ENCODE measurements at places on chromosomes 16 and 17.

- DNase-seq, result no peak
These were observed 142.3 kb downstream of the IRX5 start for GRCh38 chr16:55072976-55073375.

- DNase-seq, result no peak
These were observed 1.2 kb downstream of the EVI2A start for GRCh38 chr17:31320241-31320640.

DNA sequence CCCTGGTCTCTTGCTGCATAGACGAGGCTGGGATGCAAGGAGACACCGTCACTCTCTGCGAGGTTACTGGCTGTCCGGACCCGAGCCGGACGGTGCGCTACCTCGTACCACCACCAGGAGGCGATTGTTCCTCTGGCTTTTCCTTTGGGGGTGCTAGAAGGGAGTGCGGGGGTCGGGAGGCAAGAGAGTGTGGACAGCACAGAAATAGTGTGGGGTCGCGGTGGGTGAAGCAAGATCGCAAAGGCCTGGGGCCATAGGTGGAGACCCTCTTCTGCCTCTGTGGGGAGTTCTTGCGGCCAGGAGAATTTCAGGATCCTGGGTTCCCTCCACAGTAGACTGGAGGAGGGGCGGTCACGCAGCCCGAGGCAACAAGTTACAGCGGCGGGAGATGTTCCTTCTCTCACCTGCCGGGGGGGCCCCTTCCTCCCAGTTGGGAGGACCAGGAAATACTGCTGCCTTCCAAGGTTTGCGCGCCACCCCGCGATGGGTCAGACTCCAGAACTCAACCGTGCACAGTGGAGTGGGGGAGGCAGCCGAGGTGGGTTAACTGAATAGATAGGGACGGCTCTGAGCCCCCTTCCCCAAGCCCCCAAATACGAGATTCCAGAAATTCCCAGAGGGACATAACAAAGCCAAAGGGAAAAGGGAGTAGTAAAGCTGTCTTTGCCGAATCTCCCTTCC is 6.9 kb downstream of the PHOSPHO1 start:
- no peak for DNase-seq

DNA sequence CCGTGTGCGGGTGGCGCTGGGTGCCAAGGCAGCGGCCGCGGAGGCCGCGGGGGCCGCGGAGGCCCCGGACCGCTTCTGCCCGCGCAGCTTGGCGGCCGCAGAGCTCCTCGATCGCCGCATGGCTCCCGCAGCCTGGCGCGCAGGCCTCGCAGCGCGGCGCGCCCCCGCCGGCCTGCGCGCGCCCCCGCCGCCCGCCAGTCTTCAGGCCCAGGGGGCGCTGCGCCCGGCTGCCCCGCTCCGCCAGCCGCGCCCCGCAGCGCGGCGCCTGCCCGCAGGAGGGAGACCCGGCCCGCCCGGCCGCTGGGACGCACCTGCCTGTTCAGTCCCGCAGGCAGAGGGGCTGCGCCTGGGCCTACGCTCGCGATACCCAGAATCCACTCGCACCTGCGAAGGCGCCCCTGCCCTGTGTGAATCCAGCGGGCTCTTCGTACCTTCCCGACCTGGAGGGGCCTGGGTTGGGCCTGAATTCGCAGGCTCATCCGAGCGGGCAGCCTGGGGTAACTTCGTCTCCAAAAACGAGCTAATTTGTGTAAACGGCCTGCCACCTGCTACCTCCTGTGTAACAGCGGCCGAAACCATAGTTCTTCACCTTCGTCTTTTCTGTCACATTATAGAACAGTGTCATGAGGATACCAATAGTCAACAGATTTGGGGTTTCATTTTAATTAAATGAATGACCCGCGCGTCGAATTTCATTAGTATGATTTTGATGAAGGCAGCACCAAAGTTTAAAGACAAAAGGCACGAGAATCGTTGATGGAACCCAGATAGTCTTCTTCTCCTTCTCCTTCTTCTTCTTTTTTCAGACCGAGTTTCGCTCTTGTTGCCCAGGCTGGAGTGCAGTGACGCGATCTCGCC is at the start of gene CENPV:
TSS of gene CENPV (minus strand) at position 153 of the 858 bp plus-strand sequence. CDS start at position 120, 33 bp downstream.
- DNase-seq, result peak; percentile 54

GRCh38 chr16:86157616-86158247 is 258.8 kb downstream of the IRF8 start:
- DNase-seq, result no peak

DNA sequence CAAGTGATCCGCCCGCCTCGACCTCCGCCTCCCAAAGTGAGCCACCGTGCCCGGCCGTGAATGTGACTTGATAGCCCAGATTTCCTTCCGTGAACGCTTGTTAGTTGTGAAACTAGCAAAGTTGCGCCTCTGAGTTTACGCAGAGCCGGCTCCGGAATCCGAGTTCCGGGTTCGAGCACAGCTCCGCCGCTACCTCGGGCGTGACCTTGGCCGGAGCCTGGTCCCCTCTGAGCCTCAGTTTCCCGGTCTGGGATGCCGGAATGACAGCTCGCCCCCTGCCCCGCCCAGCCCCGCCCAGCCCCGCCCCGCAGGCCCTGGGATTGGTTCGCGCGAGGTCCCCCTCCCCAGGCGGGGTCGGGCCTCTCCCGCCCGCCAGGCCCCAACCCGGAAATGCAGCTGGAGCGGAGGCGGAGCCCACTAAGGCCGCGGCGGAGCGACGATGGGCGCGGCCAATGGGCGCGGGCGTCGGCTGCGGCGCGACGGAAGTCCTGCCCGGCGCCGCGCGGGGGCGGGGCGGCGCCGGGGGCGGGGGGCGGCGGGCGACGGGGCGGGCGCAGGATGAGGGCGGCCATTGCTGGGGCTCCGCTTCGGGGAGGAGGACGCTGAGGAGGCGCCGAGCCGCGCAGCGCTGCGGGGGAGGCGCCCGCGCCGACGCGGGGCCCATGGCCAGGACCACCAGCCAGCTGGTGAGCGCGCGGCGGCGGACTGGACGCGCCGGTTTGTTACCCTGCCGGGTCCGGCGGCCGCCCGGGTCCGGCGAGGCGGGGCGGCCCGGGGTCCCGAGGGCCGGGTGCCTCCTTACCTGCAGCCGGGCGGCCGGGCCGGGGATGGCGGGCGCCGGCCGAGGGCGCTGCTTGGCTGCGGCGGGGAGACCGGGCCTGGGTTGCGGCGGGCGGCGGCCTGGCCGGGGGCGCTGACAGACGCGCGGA is at the start of gene PDPK1:
TSS of gene PDPK1 (plus strand) at position 571 of the 929 bp plus-strand sequence. CDS start at position 663, 92 bp downstream.
- peak; percentile 75 for DNase-seq

DNA sequence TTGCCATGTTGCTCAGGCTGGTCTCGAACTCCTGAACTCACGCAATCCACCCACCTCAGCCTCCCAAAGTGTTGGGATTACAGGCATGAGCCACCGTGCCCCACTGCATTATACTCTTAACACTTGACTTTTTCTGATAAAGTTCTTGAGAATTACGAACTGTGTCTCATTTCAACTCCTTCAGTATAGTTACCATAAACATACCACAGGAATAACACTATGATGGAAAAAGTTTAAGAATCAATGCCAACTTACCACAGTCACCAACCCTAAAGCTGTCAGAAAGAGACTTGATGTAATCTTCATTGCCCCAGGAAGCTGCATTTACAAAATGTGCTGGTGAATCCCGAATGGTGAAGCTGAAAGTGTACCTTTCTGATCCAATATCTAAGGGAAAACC is 10.2 kb downstream of the MEIOB start:
- no peak for DNase-seq

DNA sequence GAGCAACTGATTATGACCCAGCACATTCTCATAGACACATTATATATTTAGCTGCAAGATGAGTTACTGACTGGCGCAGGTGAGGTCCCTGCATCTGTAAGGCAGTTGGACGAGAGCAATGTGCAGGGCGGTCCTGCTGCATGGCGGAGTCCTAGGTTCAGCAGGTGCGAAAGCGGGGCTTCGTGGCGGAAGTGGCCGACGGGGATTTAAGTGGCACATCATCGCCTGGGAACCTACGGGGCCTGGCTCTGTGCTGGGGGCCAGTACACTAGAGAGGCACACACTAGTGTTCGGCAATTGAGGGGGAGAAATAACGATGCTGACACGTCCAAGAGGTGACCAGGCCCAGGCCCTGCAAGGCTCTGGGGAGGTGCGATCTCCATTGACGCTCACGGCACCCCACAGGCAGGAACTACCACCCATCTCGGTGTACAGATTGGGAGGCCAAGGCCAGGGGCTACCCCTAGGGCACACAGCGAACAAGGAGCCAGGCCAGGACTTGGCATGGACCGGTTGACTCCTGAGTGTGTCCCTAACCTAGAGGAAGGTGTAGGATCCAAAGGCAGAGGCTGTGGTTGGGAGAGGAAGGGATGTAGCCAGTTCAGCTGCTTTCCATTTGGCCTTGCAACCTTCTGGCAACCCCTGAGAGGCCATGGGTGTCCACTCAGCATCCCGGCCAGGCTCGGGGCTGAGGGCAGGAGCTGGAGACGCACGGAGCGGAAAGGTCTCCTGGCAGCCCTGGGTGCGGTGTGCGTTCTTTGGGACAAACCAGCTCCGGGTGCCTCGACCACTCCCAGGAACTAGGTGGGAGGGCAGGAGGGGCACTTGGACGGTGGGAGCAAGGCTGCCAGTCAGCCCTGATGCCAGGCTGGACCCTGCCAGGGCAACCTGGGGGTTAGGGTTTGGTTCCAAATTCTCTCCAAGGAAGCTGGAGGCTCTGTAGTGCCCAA is 103.9 kb upstream of the CREBBP start:
- no peak for DNase-seq

DNA sequence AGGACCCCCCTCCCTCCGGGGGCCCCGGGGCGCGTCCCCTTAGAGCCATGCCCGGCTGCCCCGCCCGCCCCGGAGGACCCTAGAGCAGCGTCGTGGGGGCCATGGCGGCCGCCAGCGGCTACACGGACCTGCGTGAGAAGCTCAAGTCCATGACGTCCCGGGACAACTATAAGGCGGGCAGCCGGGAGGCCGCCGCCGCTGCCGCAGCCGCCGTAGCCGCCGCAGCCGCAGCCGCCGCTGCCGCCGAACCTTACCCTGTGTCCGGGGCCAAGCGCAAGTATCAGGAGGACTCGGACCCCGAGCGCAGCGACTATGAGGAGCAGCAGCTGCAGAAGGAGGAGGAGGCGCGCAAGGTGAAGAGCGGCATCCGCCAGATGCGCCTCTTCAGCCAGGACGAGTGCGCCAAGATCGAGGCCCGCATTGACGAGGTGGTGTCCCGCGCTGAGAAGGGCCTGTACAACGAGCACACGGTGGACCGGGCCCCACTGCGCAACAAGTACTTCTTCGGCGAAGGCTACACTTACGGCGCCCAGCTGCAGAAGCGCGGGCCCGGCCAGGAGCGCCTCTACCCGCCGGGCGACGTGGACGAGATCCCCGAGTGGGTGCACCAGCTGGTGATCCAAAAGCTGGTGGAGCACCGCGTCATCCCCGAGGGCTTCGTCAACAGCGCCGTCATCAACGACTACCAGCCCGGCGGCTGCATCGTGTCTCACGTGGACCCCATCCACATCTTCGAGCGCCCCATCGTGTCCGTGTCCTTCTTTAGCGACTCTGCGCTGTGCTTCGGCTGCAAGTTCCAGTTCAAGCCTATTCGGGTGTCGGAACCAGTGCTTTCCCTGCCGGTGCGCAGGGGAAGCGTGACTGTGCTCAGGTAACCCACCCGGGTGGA is 759 bp downstream of the ALKBH5 start:
- no peak for DNase-seq
